ENCODE measurements at places on chromosomes 3 and 15.

GRCh38 chr15:80216141-80216540 is 35.9 kb downstream of the CTXND1 start:
- no peak for DNase-seq

- no peak for DNase-seq
Observed at GRCh38 chr3:53166781-53167291, 5.8 kb downstream of the PRKCD start.

GRCh38 chr15:83207660-83208366 is at the start of gene HDGFL3:
Gene HDGFL3, minus strand, starts transcription at chr15:83207823. Its CDS starts 409 bp downstream, at chr15:83207414.
- DNase-seq, result peak; percentile 2

GRCh38 chr3:78792212-78792611 is 975.6 kb downstream of the ROBO1 start:
- no peak for DNase-seq

DNA sequence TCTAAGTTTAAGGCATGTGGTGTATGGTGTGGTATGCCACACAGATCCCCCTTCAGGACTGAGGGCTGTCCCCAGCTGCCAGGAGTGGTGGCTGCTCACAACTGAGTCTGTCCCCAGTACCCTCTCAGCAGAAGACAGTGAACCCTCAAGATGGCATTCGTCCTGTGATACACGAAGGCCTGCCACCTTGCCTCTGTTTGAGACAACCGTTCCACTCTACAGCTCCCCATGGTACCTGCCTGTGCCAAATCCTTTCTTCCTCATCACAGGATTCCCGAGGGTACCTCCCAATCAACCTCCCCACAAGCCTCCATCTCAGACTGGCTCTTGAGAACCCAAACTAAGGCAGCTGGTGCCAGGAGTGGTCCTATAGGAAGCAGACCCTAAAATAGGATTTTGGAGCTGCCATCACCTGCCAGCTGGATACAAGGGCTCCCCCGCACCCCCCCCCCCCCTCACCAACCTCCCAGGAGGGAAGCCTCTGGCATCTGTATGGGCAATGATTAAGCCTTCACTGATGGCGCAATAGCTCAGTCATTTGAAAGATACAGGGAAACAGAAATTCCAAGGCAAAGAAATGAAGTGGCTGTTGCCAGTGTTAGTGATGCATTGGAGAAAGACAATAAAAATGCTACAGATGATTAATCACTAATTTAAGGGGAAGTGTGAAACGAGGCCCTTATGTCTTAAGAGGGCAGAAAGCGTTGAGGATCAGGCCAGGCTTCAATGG is 230.0 kb upstream of the LYSMD4 start:
- DNase-seq, result no peak

DNA sequence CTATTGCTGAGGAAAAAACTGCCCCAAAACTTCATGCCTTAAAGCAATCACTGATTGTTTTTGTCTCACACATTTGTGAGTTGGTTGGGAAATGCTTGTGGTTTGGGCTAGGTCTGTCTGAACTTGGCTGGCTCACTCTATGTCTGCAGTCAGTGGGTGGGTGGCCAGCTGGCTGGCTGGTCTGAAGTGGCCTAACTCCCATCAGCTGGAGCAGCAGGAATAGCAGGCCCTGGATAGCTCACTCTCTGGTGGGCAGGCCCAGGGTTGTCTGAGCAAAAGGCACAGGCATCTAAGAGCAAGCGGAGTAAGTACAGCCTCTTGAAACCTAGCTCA is 37.7 kb upstream of the PRR20G start:
- no peak for DNase-seq

DNA sequence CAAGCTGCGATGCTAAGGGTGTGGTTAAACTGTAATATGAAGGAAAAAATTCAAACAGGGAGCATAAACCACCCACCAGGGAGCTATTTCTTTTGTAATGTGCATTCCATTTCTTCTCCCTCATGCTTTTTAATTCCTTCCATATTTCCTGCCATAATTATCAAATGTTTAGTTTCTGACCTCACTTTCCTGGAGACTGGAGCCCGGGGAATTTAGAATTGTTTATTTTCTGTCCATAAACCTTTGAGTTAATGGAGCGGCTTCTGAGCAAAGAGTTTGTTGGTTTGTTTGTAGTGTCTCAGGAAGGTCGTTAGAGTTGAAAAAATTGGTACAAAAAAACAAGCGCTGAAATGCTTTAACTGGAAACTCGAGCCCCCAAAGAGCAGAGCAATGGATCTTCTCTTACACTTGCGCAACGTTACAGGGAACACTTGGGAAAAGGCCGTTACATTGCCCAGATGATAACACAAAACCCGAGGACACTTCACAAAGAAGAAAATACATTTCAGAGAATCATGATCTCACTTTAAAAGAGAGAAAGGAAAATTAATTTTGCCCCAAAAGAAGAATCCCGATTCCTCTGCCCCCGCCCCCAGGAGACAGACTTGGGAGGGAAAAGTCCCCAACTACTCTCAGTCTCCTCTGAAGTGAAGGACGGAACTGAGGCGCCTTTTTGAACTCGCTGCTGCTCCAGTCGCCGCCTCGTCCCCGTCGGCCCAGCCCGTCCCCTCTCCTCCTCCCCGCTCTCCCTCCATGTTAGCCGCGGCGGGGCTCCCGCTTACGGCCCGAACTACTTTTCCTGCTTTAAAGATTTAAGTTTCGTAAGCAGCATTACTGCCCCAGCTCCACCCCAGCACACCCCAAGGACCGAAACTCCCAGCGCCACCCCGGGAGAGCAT is 842 bp downstream of the FSTL1 start:
- DNase-seq, result no peak

GRCh38 chr15:63073497-63074172 is 31.1 kb downstream of the TPM1 start:
- DNase-seq, result no peak

GRCh38 chr3:137099364-137100219 is 141.8 kb downstream of the IL20RB start:
- DNase-seq, result no peak

GRCh38 chr3:143309705-143310104 is 190.1 kb downstream of the CHST2 start:
- DNase-seq, result no peak

- DNase-seq, result no peak
Observed at GRCh38 chr3:86949850-86950249, 41.1 kb downstream of the VGLL3 start.

GRCh38 chr3:193114431-193115340 is 126.3 kb upstream of the PLAAT1 start:
- no peak for DNase-seq

DNA sequence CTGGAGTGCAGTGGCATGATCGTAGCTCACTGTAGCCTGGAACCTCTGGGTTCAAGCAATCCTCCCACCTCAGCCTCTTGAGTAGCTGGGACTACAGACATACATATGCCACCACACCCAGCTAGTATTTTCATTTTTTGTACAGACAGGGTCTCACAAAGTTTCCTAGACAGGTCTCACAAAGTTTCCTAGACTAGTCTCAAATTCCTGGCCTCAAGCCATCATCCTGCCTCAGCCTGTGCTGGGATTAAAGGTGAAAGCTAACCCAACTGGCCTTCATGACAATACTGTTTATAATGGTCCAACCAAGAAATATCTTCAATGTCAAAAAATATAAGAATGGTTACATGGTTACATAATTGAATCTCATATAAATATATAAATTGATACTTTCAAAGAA is 24.0 kb downstream of the GPR176 start:
- no peak for DNase-seq

DNA sequence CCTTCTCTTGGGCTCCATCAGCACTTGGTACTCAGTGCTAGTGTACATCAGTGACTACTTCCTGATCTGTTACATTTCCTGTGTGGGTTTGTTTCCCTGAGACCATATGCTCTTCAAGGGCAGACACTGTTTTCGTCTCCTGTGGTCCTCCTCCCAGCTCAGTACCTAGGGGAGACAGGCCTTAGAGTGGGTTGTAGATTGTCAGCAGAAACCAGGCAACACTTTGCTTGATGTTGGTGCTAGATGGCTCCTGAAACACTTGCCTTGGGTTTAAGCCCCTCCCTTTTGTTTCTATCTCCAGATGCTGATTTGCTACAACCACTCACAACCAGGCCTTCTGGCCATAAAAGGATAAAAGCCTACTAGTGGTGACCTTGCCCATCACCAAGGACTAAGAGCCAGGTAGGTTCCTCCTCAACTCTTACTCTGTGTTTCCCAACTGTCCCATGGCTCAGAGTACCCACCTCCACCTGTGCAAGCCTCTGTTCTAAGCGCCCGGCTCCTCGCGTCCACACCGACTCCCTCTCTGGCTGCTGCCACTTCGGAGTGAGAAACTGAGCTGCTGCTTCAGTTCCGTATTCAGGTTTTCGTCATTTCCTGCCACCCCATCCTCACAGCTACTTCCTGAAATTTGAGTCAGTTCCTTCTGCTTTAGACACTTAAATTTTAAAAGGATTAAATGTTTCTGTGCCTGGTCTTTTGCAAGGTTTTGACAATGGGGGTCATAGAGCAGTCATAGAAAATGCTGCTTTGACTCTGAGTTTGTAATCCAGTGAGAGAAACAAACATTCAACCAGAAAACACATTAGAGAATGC is at the start of gene HCLS1:
TSS of gene HCLS1 (minus strand) at position 548 of the 816 bp plus-strand sequence. CDS start 2,556 bp downstream, outside the sequence.
- peak; percentile 81 for DNase-seq

DNA sequence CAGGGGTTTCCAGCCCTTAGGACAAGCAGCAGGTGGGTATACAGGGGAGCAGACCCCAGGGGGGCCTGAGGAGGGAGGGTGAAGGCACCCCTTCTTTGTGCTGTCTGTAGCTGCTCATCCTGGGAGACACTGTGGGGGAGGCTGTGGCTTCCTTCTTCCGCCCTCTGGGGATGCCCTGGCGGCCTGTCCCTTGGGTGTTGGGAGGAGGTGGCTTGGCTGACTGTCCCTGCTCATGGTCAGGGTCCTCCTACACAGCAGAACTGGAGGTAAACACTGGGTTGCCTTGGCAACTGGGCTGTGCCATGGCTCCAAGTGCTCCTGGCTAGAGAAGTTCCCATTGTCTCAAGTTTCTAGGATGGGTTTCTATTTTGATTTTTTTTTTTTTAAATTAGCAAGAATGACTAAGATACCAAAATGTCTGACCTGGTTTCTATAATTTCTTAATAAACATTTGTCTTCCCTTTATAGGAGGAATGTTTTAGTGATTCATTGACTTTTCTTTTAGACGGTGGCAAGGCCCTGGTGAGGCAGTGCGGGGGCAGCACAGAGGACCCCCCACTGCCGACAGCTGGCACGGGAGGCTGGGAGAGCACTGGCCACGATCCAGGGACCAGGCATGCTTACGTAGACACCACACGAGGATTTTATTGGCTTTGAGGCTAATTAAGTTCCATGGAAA is 12.4 kb downstream of the KLF13 start:
- no peak for DNase-seq

DNA sequence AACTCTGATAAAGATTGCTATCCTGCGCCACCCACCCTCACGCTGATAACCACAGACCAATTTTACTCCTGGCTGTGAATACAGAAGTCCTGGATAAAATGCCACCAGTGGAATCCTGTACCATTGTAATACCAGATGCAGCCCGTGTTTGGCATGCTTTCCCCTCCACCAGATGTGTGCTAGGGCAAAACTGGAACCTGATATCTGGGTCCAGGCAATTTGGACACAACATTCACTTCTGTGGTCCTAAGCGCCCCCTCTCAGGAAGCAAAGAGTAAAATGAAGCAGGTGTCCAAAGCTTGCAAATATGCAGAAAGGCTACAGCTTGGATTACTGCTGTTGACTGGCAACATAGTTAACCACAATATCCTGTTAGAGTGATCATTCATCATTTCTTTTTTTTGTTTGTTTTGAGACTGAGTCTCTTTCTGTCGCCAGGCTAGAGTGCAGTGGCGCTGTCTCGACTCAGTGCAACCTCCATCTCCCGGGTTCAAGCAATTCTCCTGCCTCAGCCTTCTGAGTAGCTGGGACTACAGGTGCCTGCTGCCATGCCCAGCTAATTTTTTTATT is 32.8 kb downstream of the LOXL1 start:
- peak; percentile 50 for DNase-seq

GRCh38 chr15:71649894-71650293 is 160.5 kb upstream of the NR2E3 start:
- DNase-seq, result no peak

DNA sequence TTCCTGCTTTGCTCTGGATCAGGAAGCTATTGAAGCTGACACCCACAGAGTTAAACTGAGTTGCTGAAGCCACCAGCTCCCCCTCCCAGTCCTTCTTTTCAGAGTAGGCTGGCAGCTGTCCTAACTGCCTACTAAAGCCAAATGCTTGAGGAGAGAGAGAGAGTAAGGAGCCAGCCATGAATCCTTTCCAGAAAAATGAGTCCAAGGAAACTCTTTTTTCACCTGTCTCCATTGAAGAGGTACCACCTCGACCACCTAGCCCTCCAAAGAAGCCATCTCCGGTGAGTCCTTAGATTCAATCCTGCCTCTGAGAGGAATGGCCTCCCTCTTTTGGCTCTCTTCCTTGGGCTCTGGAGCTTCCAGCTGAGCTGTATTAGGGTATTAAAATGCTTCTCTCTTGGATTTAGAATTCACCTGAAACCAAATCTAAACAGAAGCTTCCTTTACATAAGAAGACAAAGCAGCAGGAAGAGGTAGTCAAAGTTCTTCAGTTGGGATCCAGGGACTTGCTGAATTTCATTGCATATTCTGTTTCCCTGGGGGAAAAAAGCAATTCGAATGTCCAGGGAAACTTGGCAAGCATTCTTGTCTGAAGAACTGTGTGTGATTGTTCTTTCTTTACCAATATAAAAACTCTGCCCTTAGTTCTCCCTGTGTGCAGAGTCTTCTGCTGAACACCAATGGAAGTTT is at the start of gene SLC15A2:
TSS of gene SLC15A2 (plus strand) at position 101 of the 690 bp plus-strand sequence. CDS start at position 177, 76 bp downstream.
- no peak for DNase-seq

DNA sequence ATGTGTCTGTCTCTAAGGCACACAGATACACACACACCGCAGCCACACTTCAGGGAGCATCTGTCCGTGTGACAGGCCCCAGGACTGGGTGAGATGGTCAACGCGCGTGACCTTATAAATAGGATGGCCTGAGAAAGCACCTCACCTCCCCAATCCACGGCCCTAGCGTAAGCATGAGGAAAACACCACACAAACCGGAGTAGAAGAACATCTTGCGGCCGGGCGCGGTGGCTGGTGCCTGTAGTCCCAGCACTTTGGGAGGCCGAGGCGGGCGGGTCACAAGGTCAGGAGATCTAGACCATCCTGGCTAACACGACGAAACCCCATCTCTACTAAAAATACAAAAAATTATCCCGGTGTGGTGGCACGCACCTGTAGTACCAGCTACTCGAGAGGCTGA is 1.6 kb downstream of the NIPA1 start:
- no peak for DNase-seq

- DNase-seq, result no peak
Observed at GRCh38 chr3:72408983-72409779, 439.1 kb downstream of the SHQ1 start.

Measured in central memory CD4-positive, alpha-beta T cell (primary cell).